ENCODE measurements at places on chromosomes 7 and 10. TPM values are rescaled to one million over a fixed set of nuclear protein-coding genes. Genes with fewer than 3 reads are reported as not detected.

Gene SUN3
- total RNA-seq: not detected

Gene BMPR1A
- total RNA-seq: 84.7 TPM

Gene STAM
- 22.2 TPM for total RNA-seq

Gene GATA3
- total RNA-seq: 18.5 TPM

Gene SAP25
- 3.1 TPM for total RNA-seq

Gene SCIN
- 3.9 TPM for total RNA-seq

Gene OR9A2
- total RNA-seq: not detected

Gene KLF14
- 0.55 TPM for total RNA-seq

Gene CFTR
- 11.0 TPM for total RNA-seq

DNA sequence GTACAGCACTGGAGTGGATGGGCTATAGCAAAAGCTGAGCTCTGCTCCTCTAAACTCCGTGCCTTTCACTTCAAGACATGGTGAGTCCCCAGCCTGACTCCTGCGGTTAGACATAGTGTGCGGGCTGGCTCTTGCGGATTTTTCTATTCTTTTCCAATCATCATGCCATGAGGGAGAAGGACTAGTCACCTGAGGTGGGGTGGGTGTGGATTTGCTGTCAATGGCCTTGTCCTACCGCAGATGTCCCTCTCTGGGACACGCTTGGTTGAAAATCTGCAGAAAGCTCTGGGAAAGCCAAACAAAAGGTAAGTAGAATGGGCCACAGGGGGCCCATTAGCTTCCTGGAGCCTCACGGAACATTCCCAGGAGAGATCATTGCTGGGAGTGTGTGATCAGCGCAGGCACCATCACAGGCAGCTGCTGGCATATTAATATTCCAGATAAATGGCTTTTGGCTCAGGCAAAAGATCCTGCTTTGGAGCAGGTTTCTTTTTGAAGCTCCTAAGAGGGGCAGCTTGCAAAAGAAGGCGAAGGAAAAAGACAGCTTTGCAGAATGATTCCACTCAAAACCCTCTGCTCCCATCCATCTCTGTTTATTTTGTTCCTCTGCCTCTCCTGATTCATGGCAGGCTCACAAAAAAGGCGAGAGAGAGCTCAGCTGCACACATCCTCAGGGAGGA is 509.0 kb upstream of the ZMIZ1 start:
- DNase-seq: no peak

DNA sequence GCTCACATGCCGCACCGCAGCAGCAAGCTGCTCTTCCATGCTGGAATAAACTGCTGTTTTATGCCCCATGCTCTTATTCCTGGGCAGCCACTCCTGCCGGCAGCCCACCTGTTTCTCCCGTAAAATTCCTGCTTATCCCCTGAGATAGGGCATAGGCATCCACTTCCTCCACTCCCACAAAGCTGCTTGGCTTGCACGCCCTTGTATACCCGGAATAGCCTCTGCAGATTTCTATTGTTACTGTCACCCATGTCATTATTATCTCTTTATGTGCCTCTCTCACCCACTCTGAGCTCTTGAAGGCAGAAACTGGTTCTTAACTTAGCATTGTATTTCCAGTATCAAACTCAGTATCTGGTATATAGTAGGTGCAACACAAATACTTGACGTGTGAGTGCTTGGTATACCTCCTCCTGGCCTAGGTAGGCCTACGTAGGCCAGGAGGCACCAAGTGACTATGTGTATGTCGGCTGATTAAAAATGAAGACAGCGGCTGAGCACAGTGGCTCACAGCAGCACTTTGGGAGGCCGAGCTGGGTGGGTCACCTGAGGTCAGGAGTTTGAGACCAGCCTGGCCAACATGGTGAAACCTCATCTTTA is 193.4 kb downstream of the CCDC3 start:
- DNase-seq: no peak

GRCh38 chr7:65251851-65252620 is 121.6 kb upstream of the ZNF92 start:
- peak; percentile 79 for DNase-seq

DNA sequence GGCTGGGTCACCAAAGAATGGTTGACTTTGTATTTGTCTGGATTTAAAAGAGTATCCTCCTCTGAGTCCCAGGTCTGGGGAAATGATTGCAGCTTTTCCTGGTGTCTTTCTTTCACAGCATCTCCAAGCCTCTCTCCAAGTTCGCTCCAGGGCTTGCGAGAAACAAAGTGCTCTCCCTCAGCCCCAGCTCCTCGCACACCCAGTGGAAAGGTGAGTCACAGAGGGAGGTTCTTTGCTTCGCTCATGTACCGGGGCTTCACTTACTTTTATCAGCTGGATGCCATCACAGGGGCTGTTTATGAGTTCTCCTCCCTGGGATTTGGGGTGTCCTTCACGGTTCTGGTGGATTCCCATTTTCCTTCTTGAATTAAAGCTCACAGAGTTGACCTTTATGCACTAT is 252.2 kb upstream of the PLPP4 start:
- no peak for DNase-seq

- DNase-seq: no peak
These were observed 29.9 kb downstream of the ZNF783 start for GRCh38 chr7:149291781-149292461.

DNA sequence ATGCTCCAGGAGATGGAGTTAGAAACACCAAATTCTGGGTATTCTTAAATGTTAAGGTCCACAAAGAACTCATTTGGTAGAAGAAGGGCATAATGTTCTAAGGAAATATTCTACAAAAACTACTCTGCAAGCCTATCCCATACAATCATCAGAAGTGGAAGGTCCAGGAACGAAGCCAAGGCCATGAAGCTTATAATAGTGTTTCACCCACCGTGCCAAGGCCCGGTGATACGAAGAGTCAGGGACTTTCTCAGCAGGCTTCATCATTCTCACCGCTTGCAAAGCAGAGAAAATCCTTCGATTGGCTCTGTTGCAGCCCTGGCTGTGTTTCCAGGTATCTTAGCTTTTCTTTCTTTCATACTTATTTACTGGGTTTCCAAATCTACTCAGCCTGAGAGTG is 351.9 kb upstream of the CELF2 start:
- no peak for DNase-seq

DNA sequence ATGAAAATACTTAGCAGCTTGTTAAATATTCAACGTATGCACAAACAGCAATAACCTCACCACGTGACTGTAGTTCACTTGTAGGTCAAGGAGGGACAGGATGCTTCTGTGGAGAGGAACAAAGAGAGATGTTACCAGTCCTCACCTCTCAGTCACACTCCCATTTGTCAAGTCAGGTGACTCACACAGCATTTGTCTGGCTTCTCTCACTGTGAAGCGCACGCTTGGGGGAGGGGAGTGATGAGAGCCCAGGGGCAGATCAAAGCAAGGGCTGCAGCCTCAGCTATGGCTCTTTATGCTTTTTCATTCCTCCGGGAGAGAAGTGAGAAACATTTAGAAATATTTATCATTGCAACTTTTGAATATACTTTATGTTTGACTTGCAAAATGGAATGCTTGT is 2.9 kb upstream of the RBM20 start:
- no peak for DNase-seq

- no peak for DNase-seq
These were observed 196.3 kb downstream of the DNAJC1 start for GRCh38 chr10:21807180-21807579.

- DNase-seq: peak; percentile 42
These were observed 8.1 kb downstream of the BLVRA start for GRCh38 chr7:43766564-43766963.

- DNase-seq: peak; percentile 89
These were observed 12.1 kb downstream of the PDZD7 start for GRCh38 chr10:101018600-101019439.

- DNase-seq: no peak
These were observed 139.8 kb downstream of the CELF2 start for GRCh38 chr10:11157292-11158076.

DNA sequence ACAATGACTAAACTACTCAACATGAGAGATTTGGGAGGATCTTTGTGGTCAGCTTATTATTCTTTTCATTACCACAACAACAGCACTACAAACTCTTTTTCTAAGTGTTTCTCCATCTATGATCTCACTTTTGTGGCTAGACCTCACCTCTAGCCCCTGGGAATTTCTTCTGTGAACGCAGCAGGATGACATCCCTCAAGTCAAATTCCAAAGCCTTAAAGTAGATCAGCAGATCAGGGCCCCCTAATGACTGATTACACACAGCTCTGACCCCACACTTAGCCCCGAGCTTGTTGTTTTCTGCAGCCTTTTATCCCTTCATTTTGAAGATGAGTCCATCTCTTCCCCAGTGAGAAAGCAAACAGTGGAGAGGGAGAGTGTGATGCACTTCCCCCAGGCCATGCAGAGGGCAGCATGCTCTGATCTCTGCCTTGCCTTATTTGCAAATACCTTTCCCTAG is 27.3 kb downstream of the TFAM start:
- no peak for DNase-seq

DNA sequence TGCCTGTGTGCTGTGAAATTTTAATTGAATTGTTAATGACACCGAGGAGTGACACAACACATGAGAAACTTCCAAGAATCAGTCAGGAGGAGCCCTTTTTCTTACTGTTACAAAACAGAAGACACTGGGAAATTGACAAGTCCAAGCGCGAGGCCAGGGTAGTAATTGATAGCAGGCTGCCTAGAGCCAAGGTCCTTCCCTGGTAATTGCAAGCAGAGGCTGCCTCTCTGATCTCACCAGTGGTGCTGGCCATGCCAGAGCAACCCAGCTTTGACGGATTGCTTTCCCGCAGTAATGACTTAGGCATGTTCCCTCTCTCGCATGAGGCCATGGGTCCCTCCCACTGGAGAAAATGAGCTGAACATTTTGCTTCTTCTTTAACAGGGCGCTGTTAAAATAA is 111.5 kb downstream of the LRMDA start:
- DNase-seq: peak; percentile 76

DNA sequence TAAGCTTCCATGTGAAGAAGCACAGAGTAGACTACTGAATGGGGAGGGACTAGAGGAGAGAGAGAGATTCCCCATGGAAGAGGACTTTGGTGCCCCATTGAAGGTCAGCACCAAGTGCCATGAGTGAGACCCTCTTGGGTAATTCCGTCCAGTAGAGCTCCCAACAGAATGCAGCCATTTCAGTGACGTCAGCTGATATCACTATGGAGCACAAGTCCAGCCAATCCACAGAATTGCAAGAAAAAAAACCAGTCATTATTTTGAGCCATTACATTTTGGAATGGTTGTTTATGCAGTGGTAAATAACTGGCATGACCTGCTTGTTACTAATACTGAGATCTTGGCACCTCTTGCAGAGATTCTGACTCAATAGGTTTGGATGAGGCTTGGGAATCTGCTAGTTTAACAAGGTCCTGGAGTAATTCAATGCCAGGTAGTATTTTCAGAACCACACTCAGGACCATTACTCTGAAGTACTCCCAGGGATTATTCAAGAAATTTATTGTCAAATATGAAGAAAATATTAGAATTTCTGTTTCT is 52.6 kb upstream of the SP8 start:
- no peak for DNase-seq

DNA sequence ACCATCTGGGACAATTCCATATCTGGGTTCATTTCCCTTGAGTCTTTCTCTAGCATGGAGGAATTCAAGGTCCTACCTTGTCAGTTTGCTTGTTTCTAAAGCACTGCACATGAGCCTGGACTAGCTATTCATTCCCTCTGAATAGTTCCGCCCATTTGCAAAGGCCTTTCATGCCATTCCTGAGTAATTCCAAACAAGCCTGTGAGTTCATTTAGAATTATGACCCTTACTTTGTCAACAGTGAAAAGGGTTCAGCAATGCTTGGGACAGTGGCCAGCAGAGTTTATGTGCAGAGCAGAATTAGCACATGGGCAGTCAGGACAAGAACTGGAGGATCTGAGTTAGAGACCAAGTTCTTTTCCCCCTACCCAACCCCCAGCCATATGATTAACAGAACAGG is 27.9 kb upstream of the CRTAC1 start:
- no peak for DNase-seq

- DNase-seq: no peak
These were observed 74.5 kb downstream of the PRPF18 start for GRCh38 chr10:13661256-13661655.

DNA sequence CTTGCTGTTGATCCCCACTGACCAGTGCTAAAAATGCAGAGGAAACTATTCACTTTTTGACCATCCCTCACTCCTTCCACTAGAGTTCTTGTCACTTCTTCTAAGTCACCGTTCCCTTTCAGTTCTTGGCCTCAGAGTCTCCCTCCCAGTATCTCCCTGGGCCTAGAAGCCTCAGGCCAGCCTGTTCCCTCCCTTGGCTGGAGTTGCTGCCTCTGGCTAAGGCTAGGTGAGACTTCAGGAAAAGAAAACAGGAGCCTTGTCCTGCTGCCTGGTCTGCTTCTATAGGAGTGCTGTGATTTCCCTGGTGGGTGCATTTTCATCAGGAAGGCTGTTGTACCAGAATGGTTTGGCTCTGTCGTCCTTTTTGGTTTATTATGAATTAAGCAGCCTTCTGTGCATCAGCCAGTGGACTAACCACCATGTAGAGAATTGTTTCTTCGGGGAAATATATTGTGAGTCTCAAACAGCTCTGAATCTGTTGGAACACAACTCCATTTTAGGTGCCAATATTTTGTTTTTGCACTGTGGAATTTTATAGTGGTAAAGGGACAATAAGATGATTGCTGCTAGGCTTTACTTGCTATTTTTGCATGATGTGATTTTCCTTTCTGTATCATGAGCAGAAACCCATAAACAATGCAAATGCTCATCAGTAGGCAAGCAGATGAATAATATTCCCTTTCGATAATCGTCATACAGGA is 233.4 kb upstream of the FZD1 start:
- no peak for DNase-seq

DNA sequence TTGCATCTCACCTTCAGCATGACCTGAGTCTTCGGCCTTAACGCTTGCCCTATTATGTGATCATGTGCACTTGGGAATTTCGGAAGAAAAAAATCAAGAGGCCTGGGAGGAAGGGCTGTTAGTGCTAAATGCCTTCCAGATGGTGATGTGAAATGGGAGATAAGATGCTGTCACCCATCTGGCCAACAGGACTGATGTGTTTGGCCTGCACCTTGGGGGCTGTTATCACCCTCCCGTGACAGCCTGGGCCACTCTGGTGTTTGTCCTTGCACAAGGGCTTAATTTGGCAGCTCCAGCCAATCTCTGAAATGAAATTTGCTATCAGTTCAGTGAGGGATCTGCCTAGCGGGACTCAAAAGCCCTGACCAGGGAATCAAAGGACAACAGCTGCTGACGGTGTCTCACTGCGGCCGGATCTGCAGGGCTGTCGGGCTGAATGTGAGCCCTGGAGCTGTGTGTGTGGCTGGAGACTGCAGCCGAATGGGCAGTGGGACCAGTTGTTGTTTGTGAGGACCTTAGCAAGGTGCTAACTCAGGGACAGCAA is 131.4 kb upstream of the BTBD16 start:
- no peak for DNase-seq

DNA sequence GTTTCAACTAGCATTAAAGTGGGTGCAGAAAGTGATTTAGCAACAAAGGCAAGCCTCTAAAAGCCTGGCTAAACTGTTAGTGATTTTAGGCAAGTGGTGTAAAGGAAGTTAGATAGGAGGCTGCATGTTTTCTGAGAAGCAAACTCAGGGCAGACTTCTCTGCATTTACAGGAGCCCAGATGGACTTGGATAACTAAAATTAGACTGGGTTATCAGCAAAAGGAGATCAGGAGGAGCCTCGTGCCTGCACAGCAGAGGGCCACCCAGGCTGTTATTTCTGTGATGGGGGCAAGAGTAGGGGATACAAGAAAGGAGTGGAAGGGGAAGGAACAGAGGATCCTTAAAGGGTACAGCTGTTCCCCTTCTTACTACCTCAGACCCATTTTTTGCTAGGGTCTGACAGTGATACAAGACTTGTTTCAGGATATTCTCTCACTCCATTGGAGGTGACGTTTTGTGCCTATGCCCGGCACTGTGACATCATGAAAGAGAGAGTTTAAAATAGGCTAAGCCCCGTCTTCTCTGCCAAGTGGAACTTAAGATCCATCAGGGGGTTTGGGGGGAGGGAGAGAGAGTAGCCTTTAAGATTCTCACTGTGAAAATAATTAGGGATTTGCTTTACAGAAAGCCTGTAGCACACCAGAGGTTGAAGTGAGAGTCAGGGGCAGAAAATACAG is 49.6 kb upstream of the PDCD4 start:
- no peak for DNase-seq
